ENCODE measurements at places on chromosomes 16 and 17. TPM values are rescaled to one million over a fixed set of nuclear protein-coding genes. Genes with fewer than 3 reads are reported as not detected.

The TBC1D3 gene
- total RNA-seq = not detected

The CA5A gene
- total RNA-seq = not detected

The TUBD1 gene
- total RNA-seq = 5.4 TPM

The SDK2 gene
- total RNA-seq = 24.7 TPM

The MYH2 gene
- not detected for total RNA-seq

The KRTAP9-8 gene
- not detected for total RNA-seq

The PLA2G10 gene
- not detected for total RNA-seq

The TBC1D3C gene
- total RNA-seq = not detected

The SERPINF2 gene
- 0.70 TPM for total RNA-seq

The MRPL28 gene
- total RNA-seq = 202 TPM

The CXCL16 gene
- total RNA-seq = 1.9 TPM

The ODAD4 gene
- 1.6 TPM for total RNA-seq

The MAPK7 gene
- total RNA-seq = 14.1 TPM

The C17orf78 gene
- not detected for total RNA-seq

The USP43 gene
- 6.9 TPM for total RNA-seq

The CCL4L2 gene
- total RNA-seq = not detected

The CHST5 gene
- total RNA-seq = not detected

The COPRS gene
- total RNA-seq = 53.4 TPM

The MYH1 gene
- not detected for total RNA-seq

The CACNG5 gene
- not detected for total RNA-seq

The EMP2 gene
- 23.0 TPM for total RNA-seq

The DPEP2NB gene
- total RNA-seq = not detected

The MTMR4 gene
- total RNA-seq = 47.6 TPM

The NARF gene
- total RNA-seq = 29.5 TPM

The NACA2 gene
- not detected for total RNA-seq

The OTOP3 gene
- 0.08 TPM for total RNA-seq

The KRT16 gene
- 260 TPM for total RNA-seq

The ADGRG3 gene
- total RNA-seq = not detected

The ALOXE3 gene
- 1.0 TPM for total RNA-seq

The CHD3 gene
- total RNA-seq = 57.0 TPM

The TMC7 gene
- 3.4 TPM for total RNA-seq

The NHLRC4 gene
- 0.11 TPM for total RNA-seq

The CIAO2B gene
- 118 TPM for total RNA-seq

The KRT36 gene
- total RNA-seq = not detected

The SLC5A11 gene
- not detected for total RNA-seq

The ABI3 gene
- total RNA-seq = not detected

The ZSCAN10 gene
- not detected for total RNA-seq

The CEMP1 gene
- total RNA-seq = not detected

The KRTAP9-2 gene
- not detected for total RNA-seq

The RPRML gene
- not detected for total RNA-seq

The C16orf46 gene
- total RNA-seq = 0.11 TPM

The KRTAP4-4 gene
- not detected for total RNA-seq

The CBFA2T3 gene
- total RNA-seq = 0.11 TPM

The CHST4 gene
- not detected for total RNA-seq

The CES3 gene
- total RNA-seq = 0.99 TPM

The ZP2 gene
- not detected for total RNA-seq

The GNGT2 gene
- total RNA-seq = not detected

All from hair follicular keratinocyte (primary cell).